ENCODE measurements at places on chromosomes 13 and 19. TPM values are rescaled to one million over a fixed set of nuclear protein-coding genes. Genes with fewer than 3 reads are reported as not detected.
A peak's percentile ranks its signal among the peaks of the same experiment; 100 is the strongest.

GRCh38 chr13:103104340-103104739 is 38.1 kb upstream of the SLC10A2 start:
- H3K4me1 ChIP-seq = no peaks in the 10 kb centered on the region
- H3K4me3 ChIP-seq = no peak overlapping the region
- H3K36me3 ChIP-seq = no peaks in the 10 kb centered on the region

- no peaks in the 10 kb centered on the region for H3K4me1 ChIP-seq
- no peak overlapping the region for H3K4me3 ChIP-seq
- DNase-seq = no peak
- H3K27me3 ChIP-seq = no peaks in the 10 kb centered on the region
- no peak overlapping the region for H3K27ac ChIP-seq
Observed at GRCh38 chr19:54955376-54955775, 8.0 kb upstream of the NLRP7 start.

DNA sequence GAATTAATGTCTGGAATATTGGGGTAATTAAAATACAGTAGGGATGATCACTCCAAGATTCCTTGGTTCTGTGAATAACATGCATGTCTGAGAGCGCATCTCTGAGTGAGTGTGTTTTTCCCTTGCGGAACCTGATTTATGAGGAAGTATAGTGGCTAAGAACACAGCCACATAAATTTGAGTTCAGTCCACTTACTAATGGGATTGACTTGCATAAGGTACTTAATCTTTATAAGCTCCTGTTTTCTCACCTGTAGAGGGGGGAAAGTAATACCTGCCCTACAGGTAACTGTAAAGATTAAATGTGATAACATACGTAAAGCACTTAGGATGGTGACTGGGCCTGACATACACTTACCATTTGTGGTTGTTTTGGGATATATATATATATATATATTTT is 60.8 kb downstream of the KLF5 start:
- no peak overlapping the region for H3K27ac ChIP-seq
- H3K4me1 ChIP-seq = no peaks in the 10 kb centered on the region
- H3K27me3 ChIP-seq = no peaks in the 10 kb centered on the region
- H3K36me3 ChIP-seq = no peaks in the 10 kb centered on the region

GRCh38 chr19:48627201-48627864 is 8.0 kb downstream of the SPHK2 start:
- DNase-seq = no peak
- no peaks in the 10 kb centered on the region for H3K27me3 ChIP-seq
- H3K4me1 ChIP-seq = peaks cover 55% of the 10 kb centered on the region
- H3K4me3 ChIP-seq = no peak overlapping the region
- no peak overlapping the region for H3K27ac ChIP-seq

GRCh38 chr13:106083620-106084350 is 451.7 kb downstream of the EFNB2 start:
- H3K36me3 ChIP-seq = no peaks in the 10 kb centered on the region
- no peak overlapping the region for H3K27ac ChIP-seq
- no peak for DNase-seq
- no peak overlapping the region for H3K4me3 ChIP-seq

DNA sequence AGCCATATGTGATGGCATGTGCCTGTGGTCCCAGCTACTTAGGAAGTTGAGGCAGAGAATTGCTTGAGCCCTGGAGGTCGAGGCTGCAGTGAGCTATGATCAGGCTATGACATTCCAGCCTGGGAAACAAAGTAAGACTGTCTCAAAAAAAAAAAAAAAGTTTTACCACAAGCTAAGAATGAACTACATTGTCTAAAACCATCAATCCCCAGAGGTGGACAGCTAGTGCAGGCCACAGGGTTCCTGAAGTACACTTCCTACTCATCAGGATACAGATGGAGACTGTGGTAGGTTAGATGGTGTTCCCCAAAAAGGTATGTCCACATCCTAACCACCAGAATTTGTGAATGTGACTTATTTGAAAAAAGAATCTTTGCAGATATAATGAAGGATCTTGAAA is 63.5 kb upstream of the DOCK9 start:
- no peak for DNase-seq
- H3K4me3 ChIP-seq = no peak overlapping the region

- no peak within 1 kb of the TSS for H3K27ac ChIP-seq
- H3K4me1 ChIP-seq = no peaks in the 10 kb centered on the region
- H3K36me3 ChIP-seq = no peaks in the 10 kb centered on the region
- no peak for DNase-seq
Observed at GRCh38 chr13:103066079-103066780, at the start of gene SLC10A2. TSS of gene SLC10A2 (minus strand) at chr13:103066417. CDS start at chr13:103066249, 168 bp downstream.

DNA sequence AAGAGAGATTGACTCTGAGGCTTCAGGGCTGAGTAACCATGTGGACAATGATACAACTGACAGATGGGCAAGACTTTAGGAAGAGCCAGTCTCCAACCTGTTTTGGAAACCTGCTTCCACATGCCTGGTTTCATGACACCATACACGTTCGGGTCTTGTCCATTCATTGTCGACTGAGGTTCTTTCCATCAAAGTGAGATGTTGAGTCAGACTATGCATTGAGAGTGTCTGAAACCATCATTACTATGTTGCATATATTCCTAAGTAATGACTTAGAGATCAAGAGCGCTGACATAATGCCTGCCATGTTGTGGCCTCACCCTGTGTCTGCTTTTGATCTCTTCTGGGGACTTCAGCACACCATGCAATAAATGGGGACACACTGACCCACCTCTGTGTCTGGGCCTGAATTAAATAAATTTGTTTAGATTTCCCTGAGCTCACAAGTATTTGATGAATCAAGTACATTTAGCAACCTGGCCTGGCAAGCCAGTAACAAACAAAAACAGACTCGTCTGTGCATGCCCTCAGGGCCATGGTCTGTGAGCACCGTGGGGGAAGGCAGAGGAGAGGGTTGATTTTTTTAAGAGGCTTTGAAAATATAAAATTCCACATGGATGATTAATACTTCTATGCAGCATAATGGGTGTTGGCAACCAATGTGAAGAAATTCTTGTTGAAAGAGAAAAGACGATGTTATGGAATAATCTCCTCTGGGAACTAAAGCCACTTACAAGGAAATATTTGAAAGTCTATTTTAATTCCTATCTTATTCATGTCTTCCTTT is 49.9 kb upstream of the UBAC2 start:
- no peak for DNase-seq
- H3K4me3 ChIP-seq = no peak overlapping the region
- H3K36me3 ChIP-seq = no peaks in the 10 kb centered on the region
- no peak overlapping the region for H3K27ac ChIP-seq

GRCh38 chr13:65236841-65237418 is 1993.2 kb downstream of the PCDH9 start:
- no peak overlapping the region for H3K27ac ChIP-seq
- no peaks in the 10 kb centered on the region for H3K4me1 ChIP-seq
- no peaks in the 10 kb centered on the region for H3K36me3 ChIP-seq
- H3K4me3 ChIP-seq = no peak overlapping the region

DNA sequence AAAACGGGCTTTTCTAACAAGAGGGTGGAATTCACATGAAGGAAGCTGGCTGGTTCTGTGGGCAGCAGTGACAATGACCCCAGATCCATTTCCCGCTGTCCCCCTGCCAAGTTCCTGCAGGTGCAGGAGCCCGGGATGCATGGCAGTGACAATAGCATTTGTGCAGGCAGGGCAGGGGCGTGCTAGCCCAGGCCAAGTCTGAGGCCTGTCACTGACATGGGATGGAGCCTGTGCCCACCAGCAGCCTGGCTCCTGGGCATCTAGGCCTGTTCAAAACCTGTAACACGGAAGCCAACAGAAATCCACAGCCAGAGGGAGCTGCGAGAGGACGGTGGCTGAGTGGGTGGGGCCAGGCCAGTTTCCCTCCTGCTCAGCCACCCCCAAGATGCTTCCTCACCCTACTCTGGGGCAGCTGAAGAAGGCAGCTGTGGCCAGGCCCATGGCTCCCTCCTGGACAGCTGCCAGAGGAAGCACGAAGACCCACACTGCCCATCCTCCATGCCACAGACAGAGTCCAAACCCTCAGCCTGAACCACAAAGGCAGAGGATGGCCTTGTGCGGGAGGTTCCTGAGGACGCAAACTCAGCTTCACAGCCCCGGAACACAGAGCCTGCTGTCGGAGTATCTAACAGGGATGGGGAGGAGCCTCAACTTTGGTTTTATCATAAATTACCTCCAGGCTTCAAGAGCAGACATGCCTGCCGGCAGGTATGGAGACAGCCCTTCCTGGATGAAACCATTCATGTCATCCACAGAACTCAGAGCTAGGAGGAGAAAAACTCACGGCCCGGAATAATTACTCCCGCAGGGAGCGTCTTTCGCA is 74.0 kb downstream of the CEBPG start:
- H3K4me1 ChIP-seq = no peaks in the 10 kb centered on the region
- H3K27me3 ChIP-seq = no peaks in the 10 kb centered on the region

DNA sequence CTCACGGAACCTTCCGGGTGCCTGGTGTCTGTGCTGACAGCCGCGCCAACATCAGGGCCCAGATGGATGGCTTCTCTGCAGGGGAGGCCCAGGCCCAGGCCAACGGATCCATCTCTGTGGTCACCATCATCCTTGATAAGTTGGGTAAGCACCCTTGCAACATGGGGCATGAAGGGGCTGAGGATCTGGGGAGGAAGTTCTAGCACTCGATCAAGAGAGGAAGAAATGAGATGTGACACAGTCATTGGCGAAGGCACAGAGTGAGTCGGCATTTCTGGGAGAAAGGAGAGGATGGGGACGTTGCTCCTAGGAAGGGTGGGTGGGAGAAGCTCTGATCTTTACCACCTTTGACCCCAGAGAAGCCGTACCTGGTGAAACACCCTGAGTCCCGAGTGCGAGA is 4.4 kb downstream of the CILP2 start:
- peaks cover 16% of the 10 kb centered on the region for H3K4me1 ChIP-seq
- no peak overlapping the region for H3K4me3 ChIP-seq
- H3K36me3 ChIP-seq = no peaks in the 10 kb centered on the region
- H3K27ac ChIP-seq = peak overlapping the region; percentile 41

GRCh38 chr19:1522061-1522460 is 1.8 kb upstream of the PLK5 start:
- H3K27ac ChIP-seq = no peak overlapping the region
- peaks cover 94% of the 10 kb centered on the region for H3K27me3 ChIP-seq
- H3K4me3 ChIP-seq = no peak overlapping the region
- H3K36me3 ChIP-seq = no peaks in the 10 kb centered on the region
- DNase-seq = no peak
- H3K4me1 ChIP-seq = peaks cover 6% of the 10 kb centered on the region

Gene KIR3DL1
- total RNA-seq = 0.15 TPM

Gene KLF1
- total RNA-seq = not detected

Gene DIRAS1
- 2.0 TPM for total RNA-seq

Gene METTL21C
- total RNA-seq = not detected

Gene FGF14
- total RNA-seq = 1.4 TPM

Gene SCGB2B2
- total RNA-seq = 0.47 TPM

Gene KIR3DL2
- total RNA-seq = 0.20 TPM

Gene CYP4F12
- total RNA-seq = 3.8 TPM

Gene LHB
- not detected for total RNA-seq

Gene UBE2L5
- total RNA-seq = not detected

All from left lung (tissue), 14 donors.